ENCODE measurements at places on chromosomes 6 and 20.

GRCh38 chr20:47220161-47220582 lies 136.3 kb downstream of the ZMYND8 start:
- peak; percentile 78 for DNase-seq

DNA sequence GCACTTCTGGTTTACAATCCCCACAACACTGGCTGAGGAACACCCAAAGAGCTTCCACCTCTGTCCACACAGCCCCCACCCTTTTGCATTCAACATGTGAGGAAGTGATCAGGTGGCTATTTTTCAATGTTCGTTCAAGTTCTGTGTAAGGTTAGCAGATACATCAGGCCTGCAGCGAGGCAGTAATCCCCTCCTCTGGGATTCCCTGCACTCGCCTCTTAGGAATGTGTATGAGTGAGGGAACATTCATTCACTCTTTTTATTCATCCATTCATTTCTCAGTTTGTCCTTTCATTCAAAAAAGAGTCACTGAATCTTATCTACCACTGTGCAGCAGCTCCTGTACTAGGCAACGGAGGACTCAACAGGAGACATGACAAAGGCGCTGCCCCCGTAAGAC lies 236.4 kb upstream of the PRDM1 start:
- DNase-seq, result no peak

- no peak for DNase-seq
Measured at GRCh38 chr6:370555-370954, 21.0 kb upstream of the IRF4 start.

DNA sequence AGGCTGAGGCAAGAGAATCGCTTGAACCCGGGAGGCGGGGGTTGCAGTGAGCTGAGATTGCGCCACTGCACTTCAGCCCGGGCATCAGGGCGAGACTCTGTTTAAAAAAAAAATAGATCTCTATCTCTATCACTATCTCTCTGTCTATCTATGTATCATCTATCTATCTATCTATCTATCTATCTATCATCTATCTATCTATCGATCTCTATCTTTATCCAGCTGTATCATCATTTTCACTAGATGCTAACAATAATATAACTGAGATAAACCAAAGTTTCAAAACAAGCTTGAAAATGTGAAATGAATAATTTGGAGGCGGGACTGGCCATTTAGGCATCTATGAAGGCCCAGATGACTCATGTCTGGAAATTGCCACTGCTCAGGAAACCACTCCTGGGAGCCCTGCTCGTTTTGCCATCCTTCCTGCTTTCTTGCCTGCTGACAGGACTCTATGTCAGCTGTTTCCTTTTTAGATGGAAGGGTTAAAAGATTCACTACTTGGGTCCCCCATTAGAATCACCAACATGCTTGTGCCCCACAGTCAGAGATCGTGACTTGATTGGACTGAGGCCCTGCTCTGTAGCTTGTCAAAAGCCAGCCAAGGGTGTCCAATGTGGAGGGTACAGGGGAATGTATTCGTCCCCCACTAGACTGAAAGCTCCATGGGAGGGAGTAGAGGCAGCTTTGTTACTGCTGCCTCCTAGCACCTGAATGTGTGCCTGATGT lies 61.7 kb downstream of the UTRN start:
- no peak for DNase-seq

GRCh38 chr6:5241252-5241651 lies 19.5 kb downstream of the LYRM4 start:
- no peak for DNase-seq

DNA sequence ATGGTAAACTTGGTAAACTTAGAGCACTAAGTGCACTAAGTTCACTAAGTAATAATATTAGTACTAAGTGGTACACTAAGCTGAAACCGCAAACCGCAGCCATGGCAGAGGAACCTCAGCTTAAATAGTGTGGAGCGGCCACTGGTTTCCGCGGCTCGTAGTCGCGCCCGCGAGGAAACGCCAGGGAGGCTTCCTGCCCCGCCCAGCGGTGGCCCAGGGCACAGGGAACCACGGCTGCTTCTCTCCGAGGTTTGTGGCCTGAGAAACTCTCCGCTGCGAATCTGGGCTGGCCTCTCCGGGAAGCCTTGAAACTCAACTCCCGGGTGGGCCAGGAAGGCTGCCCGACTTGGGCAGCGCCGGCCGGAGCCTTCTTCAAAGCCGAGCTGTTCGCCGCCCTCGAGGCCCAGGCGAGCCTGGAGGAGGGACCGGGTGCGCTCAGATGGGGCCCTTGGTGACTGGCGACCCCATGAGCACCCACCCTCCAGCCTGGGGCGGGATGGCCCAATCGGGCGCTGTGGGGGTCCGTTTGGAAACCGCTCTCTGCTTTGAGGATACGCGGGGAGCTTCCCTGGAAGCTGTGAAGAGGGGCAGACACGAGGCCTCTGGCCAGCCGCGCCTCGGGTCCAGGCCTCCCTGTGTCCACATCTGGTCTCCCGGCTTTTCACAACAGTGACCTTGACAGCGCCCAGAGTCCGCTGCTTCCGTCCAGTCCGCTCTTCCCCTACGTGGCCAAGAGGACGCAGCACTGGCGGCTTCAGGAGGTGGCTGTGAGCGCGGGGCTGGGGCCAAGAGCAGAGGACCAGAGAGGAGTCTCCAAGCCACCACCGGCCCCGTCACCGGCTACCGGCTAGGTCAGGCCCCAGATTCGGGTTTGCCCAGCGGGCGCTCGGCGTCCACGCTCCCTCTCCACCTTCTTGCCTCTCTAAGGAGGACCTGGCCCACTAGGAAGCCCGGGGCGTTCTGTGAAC lies 25.4 kb upstream of the HLA-E start:
- DNase-seq, result peak; percentile 80

DNA sequence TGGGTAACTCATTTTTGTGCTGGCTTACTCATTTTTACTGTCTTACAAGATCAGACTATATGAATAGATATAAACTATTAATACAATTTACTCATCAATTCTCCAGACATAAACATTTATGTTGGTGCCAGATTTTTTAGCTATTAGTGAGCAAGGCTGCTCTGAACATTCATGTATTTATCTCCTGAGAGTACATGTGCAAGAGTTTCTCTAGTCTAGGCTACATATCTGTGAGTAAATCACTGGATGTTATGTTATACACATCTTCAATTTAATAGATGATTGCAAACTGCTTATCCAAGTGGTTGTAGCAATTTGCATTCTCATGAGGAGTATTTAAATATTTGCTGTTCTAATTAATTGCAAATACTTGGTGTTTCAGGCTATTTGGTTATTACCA lies 687.1 kb downstream of the PTPRT start:
- no peak for DNase-seq

DNA sequence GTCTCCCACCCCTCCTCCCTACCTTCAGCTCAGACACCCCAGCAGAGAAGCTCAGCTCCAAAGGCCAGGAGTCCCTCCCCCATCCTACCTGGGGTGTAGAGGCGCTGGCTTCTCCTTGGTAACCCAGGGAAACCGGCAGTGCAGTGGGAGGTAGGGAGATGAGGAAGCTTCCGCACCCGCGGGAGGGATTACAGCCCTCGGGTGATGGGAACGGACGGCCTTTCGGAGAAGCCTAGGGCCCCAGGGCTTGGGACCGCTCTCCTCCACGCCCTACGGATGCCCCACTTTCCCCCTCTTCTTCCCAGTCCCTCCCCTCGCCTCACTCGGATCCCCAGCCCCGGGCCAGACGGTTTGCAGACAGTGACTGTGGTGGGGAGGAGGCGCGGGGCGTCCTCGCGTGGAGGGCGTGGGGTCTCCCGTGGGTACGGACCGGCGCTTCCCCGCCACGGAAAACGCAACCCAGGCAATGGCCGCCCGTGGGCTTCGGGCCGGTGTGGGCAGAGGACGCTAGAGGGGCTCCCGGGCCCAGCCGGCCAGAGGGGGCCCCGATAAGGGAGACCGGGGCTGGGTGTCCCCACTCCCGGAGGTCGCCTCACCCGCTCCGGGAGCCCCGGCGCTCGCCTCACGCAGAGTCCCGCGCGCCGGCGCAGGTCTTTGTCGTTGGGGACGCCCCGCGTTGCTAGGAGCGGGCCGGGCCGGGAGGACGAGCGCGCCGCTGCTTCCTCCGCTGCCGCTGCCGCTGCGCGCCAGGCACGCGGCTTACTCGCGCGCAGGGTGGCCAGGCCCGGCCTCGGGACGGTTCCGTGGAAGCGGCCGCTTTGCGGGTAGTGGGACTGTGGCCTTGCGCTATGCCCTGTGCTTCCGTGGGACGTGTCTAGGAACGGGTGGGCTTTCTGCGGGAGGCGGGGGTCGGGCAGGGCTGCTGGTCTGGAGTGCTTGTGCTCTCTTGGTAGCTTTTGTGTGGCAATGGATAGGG lies 15.8 kb downstream of the AARS2 start:
- DNase-seq, result peak; percentile 78

DNA sequence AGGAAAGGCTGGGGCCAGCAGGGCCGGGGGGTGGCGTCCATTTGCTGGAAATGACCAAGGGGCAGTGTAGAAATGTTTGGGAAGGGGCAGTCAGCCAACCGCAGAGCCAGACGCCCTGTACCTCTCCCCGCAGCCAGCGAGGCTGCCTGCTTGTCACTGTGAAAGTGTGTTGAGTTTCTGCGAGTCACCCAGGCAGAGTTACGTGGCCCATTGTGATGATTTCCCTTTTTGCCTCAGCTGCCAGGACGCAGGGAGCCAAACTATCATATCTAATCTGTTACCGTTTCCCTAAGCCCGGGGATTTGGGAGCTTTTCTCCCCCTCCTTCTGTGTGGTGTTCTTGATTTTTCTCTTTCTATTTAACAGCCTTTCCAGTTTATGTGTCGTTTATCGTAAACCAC lies 67.9 kb upstream of the STX16 start:
- DNase-seq, result no peak

DNA sequence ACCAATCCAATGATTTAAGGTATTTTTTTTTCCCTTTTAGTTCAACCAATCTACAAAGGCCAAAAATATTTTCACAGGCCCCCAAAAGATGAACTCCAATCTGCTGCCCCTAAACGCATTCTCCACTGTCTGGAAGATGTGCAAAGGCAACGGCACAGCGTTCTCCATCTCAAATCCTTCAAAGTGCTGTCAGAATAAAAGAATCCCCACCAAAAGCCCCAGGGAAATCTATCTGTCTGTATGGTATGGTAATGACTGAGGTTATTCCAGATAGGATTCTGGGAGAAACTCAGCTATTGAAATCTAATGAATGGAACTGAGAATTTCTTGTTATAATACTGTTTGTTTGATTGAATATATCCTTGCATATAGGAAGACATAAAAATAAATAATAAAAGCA lies 217.8 kb upstream of the CCN2 start:
- DNase-seq, result no peak

DNA sequence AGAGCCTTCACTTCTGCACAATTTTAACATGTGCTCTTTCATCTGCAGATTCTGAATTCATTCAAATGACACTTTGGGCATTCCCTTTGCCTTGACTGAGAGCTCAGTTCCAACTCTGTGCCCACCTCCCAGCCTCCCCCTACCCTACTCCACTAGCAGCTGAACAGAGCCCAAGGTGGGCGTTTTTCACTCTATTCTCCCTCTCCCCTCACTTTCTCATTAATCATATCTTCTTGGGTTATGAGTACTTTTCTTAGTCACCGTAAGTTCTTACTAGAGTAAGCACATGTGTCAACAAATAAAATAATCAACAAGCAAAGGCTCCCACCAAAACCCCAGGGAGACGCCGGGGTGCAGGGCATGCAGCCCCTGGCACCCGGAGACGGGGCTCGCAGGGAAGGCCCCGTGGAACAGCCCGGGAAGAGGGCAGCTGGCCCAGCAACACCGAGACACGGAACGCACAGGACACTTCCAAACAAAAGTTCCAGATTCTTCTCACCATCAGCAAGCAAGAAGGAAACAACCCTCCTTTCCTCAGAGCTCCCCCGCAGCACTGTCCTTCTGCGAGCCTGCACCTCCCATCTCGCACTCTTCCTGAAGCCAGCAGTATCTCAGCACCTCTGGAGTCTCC lies 34.1 kb downstream of the TAF4 start:
- DNase-seq, result no peak

DNA sequence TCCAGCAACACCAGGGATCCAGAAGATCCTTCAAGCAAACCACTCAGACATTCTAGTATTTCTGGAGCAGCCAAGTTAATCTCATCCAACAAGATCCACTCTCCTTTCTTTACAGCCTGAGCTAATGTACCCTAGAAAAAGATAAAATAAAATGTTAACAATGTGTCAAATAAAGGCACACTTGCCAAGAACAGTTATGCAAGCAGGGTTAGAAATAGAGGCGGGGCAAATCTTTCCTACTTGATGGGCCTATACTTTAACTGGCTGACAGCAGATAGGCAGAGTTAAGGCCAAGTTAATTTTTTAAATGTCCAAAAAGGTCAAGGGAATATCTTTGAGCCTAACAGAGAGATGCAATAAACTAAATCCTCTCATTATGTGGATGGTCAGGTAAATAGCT lies 60.8 kb downstream of the MDN1 start:
- DNase-seq, result no peak

GRCh38 chr6:149755300-149756260 lies 6.0 kb downstream of the PCMT1 start:
- DNase-seq, result no peak

GRCh38 chr20:60170116-60170515 lies 211.9 kb downstream of the CDH26 start:
- no peak for DNase-seq

GRCh38 chr6:14619419-14619781 lies 501.8 kb downstream of the CD83 start:
- no peak for DNase-seq

- DNase-seq, result no peak
Measured at GRCh38 chr20:42968746-42969145, 221.0 kb downstream of the PTPRT start.

GRCh38 chr20:36861625-36861874 lies 14.4 kb upstream of the TLDC2 start:
- no peak for DNase-seq

DNA sequence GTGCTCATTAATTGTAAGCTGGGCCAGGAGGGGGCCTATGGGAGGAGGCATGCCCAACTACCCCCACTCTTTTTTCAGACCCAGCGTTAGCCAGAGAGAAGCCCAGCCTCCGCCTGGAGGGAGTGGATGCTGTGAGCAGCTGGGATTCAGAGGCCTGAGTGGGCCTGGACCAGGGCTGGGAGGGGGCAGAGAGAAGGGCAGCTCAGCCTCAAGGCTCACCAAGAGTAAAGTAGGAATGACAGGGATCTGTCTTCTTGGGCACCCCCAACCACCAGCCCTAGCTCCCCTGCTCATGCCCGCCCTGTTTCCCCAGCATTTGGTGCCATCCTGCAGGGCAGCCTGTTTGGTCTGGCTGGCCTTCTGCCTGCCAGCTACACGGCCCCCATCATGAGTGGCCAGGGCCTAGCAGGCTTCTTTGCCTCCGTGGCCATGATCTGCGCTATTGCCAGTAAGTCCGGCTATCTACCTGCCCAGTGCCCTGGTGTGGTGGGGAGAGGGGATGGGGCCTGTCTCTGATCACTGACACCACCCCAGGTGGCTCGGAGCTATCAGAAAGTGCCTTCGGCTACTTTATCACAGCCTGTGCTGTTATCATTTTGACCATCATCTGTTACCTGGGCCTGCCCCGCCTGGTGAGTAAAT lies 6.8 kb downstream of the SLC29A1 start:
- no peak for DNase-seq

GRCh38 chr20:21517566-21518277 lies 3.9 kb upstream of the NKX2-2 start:
- DNase-seq, result no peak

Measured in activated CD8-positive, alpha-beta memory T cell treated with anti-CD3 and anti-CD28 coated beads, Interleukin-2, amount 50 U/mL, for 48 hours (primary cell).